ENCODE measurements at places on chromosomes 5 and 9.

GRCh38 chr5:150137168-150137957 is 18.3 kb downstream of the PDGFRB start:
- no peak for DNase-seq

GRCh38 chr5:61318376-61318775 is 13.7 kb upstream of the ZSWIM6 start:
- DNase-seq = no peak

DNA sequence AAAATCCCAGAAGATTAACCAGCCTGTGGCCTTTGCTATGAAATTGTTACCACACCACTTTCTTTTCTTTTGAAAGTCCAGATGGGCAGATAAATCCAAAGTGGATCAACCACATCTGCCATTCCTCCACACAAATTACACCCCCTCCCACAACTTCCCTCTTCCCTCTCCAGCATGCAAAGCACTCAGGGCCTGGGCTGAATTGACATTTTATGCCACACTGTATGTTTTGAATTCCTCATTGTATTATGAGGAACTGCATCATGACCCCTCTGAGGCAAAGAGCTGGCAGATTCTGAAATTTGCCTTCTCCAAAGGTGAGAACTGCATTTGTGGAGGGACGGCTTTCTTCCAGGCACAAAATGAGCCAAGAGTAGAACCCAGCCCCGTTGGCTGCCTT is 589.2 kb upstream of the KLF4 start:
- no peak for DNase-seq

DNA sequence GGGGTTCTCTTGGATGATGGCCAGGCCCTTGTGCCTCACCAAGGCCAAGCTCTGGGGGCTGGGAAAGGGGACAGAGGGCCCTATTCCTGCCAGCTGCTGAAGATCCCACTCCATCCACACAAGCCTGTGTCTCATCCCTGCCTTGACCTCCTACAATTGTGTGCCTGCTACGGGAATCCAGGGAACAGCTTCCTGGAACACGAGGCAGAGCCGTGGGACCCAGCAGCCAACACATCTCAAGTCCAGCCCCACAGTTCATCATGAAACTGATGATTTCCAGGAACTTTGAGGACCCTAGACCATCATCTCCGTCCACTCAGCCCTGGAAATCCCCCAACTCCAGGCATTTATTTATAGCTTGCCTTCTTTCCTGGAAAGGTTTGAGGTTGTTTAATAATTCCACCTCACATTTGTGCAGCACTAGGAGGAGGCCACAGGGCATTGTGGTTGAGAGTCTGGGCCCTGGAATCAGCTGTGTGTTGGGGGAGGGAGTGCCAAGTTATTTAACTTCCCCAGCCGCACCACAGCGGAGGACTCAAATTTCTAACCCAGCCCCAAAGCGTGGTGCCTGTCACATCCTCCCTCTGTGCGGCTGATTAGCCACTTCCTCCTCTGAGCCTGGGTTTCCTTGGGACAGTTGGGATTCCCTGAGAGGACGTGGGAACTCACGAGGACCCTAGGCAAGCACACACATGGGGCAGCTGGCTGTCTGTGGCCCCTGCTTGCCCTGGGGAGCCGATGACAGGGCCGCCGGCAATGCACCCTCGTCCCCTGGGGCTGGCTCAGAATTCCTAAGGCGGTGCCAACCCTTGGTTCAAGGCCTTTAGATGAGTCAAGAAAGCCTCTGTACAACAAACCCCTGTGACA is 58.2 kb upstream of the GGTA1 start:
- no peak for DNase-seq

DNA sequence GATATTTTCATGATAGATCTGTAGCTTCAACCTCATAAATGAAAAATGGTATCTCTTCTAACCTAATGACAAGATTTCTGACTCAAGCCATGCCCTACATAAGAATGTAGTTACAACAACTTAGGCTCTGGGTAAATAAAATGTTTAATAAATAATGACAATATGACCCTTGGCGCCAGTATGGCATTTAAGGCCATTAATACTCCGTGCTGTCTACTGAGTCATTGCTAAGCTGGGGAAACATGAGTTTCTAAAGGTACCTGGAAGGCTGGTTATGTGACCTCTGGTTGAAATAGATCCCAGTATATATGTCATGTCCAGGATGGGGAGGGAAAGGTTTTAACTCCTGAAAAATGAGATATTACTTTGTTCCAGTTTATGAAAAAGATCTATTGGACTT is 58.0 kb upstream of the CEMIP2 start:
- DNase-seq = no peak

GRCh38 chr9:89522261-89522958 is 24.5 kb upstream of the SEMA4D start:
- DNase-seq = no peak

DNA sequence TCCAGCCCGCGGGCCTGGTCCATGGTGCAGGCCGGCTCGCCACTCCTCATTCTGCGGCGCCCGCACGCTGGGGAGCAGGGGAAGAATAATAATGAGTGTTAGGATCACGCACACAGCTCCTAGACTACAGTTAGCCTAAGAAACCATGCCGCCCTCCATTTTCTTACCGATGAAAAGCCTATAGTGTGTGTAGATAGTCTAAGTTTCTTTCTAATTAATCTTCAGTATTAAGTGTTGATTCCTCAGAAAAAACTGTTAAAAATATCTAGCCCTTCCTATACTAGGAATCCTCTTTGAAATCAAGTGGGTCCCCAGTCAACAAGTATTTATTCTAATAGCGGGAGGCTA is 9.3 kb downstream of the ZBED3 start:
- DNase-seq = no peak

- no peak for DNase-seq
These were observed 91.8 kb upstream of the ADRA1B start for GRCh38 chr5:159824188-159825161.

DNA sequence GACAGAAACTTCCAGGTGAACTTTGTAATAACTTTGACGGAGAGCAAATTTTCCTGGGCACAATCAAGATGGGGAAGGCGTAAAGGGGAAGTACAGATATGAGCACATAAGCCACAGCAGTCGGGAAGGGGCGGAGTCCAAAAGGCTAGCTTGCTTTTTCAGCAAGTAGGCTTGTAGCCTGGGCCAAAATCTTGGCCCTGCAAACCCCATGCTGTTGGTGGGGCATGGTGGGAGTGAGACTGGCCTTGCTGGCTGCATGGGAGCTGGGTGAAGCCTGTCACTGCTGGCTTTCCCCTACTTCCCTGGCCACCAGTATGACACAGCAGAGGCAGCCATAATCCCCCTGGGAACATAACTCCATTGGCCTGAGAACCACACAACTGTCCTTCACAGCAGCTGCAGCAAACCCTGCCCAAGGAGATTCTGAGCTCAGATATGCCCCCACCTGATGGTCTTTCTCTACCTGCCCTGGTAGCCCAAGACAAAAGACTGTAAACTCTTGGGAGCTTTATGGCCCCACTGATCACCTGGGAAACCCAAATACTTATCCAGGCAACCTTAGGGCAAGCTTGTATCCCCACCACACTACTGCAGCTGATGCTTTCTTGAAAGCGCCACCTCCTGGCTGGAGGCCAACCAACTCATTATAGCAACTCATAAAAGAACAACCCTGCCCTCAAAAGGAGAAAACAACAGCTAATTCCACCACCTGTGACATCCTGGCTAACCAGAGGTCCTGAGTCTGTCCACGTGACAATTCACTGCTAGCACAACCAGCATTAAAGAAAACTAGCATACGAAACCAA is 24.0 kb downstream of the DCTN4 start:
- DNase-seq = no peak

GRCh38 chr5:58497386-58497785 is 6.2 kb downstream of the GAPT start:
- DNase-seq = no peak

DNA sequence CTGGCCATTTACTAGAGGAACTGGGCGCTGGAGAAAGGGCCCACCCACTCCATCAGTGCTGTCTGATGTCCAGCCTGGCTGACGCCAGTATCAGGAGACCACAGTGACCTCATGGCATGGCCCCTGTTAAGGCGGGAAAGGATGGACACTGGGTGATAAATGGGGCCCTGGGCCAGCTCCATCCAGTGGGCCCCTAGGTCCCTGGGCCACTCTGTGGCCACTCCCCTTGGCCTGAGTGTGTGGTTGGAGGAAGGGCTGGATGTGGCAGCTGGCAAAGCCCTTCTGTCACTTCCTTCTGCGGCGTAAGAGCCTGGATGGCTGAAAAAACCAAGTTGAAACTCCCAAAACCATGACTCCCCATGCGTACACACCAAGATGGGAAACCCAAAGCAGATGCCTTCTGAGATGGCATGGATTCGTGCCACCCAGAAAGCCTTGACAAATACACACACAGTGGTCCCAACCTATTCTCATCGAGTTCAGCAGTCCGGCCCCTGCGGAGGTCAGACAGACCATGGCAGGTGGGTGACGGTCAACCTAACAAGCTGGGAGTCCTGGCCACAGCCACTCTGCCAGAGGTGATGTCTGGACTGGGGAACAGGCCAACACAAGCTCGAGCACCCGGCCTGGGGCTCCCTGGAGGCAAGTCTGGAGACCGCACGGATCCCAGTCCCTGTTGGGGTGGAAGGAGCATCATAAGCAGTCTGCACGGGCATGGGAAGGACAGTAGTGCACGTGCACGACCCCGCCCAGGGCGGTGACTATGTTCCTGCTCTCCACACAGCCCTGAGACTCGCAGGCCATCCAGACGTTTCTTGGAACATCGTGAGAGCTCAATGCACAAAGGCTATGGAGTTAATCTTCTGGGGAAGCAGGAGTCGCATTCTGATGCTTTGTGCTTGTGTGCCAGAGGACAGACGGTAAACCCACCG is 45.2 kb upstream of the NOTCH1 start:
- no peak for DNase-seq

GRCh38 chr5:20023686-20024180 is 35.7 kb upstream of the CDH18 start:
- DNase-seq = no peak

DNA sequence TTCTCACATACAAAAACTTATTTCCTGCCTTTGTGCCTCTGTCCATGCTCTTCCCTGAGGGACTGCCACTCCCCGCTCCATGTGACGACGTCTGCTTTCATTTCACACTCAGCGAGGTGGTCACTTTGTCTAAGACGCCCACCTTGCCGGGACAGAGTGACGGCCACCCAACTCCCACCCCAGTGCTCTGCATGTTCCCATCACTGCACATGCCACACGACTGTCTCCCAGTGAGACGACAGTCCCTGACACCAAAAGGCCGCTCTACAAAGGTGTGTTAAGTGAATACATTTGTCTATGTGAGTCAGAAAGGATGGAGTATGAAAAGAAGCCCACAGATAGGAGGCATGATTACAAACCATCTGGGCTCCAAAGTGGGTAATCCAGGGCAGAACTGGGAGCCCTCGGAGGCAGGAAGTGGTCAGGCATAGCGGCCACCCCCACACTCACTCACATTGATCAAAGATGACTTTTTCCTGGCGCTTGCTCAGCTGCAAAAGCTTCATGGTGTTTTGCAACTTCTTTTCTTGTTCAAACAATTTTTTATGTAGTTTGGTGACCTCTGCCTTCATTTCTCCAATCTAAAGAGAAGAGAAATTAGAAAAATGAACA is 185.8 kb downstream of the CDK5RAP2 start:
- peak; percentile 46 for DNase-seq

DNA sequence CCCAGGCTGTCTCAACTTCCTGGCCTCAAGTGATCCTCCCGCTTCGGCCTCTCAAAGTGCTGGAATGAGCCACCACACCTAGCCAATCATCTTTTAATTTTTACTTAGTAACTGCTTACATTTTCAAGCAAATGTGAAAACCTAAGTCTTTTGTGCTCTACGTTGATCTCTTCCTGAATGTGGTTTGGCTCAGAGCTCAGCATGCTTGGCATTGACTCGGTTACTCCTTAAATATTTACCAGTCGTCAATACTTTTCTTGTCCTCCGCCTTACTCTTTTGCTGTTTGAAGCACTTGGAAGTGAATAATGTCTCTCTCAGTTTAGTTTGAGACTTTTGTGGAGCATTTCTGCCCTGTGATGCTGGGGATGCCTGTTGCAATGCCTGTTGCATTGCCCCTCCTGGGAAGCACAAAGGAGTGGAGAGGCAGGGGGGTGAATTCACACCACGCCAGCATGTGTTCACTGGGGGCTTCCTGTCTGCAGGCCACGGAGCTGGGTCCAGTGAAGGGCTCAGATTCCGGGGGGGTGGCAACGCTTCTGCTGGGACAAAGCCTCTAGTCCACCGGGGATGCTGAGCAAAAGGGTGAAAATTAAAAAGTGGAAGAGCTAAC is 13.1 kb upstream of the TENT4A start:
- DNase-seq = no peak

DNA sequence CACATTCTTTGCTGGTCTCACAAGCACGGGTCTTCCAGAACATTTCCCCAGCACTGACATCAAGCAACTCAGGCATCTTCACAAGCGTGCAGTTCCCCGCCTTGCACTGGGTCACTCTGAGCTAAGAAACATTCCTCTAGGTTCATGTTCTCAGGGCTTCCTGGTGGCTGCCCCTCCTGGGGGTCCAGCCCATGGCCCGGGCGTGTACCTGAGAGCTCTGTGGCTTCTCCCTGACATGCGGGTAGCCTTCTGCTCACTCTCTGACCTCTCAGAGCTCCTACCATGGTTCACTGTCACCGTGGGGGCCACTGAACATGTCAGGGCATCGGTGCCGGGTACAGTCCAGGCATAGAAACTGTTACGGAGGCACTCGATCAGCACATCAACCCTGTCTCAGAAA is 87.5 kb downstream of the OLFM1 start:
- DNase-seq = no peak

- no peak for DNase-seq
These were observed 944 bp downstream of the ATOX1 start for GRCh38 chr5:151757233-151758140.

DNA sequence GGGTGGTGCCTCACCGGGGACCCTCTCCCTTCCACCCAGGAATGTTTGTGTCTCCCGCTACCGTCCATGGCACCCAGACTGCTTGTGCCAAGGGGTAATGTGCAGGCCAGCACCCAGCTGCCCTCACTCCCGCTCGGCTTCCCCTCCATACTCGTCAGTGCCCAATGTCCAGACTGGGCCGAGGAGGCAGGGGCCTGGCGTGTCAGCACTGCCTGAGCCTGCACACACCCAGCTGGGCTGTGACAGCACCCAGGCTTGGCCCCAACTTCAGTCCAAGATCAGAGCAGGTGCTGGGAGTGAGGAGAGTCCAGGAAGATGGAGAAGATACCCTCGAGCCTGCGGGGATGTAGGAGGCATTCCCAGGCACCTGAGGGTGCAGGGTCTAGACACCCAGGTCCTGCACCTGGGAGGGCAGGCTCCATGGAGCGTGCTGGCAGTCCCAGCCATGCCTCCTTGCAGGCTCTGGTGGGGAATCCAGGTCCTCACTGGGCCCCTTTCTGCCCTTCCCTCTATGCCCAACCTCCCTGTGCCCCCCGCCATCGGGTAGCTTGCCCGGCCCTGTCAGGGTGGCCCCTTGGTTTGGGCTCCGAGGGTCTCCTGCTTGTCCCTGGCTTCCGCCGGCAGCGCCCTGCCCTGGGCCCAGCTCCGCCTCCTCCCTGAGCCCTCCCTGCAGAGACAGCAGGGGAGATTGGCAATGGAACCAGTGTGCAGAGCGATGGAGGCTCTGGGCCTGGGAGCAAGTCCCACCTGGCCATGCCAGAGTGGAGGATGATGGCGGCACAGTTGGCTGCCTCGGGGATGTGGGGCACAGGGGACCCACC is 250.8 kb upstream of the EDIL3 start:
- no peak for DNase-seq
